ENCODE measurements at places on chromosomes 3 and 15.

GRCh38 chr3:117990627-117991026 lies 1044.0 kb downstream of the IGSF11 start:
- DNase-seq = no peak

DNA sequence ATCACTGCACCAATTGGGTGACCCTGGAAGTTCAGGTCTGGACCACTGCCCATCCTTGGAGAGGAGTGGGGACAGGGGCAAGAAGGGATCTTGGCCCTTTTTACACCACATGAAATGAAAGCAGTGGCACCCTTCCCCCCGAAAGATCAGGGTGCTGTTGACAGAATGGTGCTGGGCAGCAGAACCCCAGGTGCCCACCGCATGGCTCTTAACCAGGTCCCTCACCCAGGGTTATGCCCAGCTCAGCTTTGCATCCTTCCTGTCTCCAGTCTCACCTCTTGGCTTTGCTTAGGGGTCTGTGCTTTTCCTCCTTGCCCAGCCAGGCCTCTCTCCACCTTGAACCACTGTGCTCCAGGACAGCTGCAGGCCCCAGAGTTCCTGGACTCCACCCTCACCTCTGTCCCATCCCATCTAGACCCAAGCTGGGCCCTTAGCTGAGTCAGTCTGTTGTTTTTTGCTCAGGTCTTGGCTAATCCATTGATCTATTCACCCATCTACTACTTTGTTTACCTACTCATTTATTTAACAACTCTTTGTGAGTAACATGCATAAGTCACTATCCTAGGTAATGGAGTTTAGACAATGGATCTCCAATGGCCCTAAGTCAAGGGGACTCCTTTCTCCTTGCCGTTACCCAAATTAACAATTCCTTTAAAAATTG lies 77.1 kb upstream of the PRR23E start:
- DNase-seq = no peak

DNA sequence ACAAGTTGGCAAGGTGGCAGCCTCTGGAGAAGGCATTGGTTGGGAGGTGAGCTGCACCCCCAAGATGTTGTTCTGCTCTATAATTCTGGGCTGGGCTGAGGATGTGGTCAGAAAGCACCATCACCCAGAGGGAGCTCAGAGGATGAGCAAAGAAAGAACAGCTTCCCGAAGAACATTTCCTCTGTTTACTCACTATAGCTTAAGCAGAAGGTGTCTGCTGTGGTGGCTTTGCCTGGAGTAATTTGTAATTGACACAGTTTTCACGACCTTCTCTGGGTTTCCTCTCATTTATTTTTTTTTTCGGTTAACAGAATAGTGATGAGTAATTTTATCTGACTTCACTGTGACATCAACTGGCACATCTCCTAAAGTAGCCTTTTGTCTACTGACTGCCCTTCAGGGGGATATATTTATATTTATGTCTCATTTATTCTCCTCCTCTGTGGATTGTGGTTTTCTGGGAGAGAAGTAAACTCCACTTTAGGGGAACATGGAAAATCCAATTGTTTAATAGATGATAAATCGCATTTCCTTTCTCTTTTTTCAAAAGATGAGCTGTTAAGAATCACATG lies 49.5 kb upstream of the ABHD17C start:
- DNase-seq = no peak

DNA sequence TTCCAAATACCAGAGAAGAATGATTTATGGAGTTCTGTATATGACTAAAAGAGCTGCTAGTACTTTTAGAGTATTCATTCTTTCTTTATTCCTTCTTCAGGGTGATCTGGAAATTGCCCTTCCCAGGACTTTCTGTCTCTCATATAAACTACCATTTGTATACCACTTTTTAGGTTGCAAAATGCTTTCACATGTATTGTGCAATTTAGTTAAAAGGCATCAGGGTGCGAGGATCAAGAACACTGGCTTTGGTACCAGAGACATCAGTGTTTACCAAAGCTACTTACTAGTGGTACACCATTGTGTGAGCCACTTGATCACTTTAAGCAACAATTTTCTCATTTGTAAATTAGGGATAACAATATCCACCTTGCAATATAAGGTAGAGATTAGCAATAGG lies 251.4 kb downstream of the TIGIT start:
- no peak for DNase-seq

DNA sequence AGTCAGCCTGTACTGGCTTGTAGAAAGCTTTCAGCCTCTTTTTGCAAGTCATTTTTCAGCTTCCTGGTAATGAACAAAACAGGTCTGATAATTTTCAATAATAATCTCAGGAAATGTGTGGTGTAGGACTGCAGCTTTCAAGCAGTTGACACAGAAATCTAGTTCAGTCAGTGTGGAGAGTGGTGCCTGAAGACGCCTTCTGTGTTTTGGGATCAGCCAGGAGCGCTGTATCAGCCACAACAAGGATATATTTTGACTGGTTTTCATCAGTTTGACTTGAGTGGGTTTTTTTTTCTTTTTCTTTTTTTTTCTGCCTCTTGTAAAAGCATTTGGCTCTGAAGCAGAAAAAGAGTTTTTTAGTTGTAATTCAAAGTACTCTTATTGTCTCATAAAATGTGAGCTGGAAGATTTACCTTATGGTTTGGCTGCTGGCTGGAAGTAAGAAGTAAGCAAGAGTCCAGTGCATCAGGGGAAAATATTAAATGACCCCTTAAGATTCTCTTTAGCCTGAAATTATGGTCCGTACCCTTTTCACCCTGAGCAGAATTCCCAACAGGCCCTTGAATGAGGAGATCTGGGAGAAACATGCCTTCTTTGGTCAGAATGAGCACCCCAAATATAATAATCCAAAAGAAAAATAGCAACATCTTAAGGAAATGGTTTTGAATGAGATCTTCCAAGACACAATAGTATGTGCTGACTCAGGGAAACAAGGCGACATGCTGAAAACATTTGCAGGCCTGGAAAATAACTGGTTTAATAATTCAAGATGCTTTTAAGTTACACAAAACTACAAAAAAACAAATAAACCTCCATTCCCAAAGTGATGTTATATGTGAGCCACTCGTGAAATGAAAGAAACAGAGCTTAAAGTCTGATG lies 332.7 kb upstream of the ADAMTS9 start:
- DNase-seq = no peak

DNA sequence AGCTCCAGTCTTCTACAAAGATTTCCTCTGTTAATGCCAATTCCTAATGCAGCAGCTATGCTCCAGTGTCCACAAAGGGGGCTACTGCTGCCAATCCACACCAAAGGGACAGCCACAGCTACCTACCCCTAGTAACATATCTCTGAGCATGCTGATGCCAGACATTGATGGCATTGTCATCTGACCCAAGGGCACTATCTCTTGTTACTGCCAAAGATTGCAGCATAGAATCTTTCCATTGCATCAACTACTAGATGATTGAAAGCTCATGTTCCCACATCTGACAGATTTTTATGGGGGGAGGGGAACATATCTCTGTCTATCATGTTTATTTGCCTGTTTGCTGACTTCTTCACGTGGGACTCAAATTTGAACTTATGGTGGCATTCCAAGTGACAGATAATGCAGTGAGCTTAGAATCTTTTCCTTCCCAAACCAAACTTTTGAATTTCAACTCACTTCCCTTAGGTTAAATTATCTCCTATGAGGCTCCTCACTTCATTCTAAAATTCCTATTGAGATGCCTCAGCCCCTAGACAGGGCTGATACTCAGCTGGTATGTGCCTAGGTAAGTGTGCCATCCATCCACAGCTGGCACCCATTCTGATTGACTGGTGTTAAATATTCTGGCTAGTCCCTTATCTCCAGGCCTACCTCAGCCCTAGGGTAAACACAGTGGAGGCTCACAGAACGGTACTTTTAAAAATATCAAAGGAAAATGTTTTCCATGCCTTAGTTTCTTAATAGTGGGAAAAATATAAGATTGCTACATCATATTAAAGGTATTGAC lies 100.3 kb downstream of the STRIT1 start:
- DNase-seq = no peak

DNA sequence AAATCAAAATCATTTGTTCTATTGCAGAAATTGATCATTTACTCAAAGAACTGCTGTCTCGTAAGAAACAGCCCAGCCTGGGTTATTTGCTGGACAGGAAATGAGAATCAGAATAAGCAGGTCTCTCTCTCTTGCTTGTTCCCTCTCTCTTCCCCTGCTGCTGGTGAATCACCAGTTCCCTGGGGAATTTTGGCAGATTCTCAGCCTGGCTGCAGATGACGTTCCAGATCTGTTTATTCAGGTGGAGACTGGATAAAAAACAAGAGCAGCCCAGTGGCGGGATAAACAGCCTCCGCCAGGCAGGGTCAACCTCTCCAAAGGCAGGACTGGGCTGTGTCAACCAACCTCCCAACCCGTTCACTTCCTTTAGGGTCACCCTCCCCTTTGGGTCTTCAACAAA lies 72.1 kb downstream of the LRIG1 start:
- no peak for DNase-seq

DNA sequence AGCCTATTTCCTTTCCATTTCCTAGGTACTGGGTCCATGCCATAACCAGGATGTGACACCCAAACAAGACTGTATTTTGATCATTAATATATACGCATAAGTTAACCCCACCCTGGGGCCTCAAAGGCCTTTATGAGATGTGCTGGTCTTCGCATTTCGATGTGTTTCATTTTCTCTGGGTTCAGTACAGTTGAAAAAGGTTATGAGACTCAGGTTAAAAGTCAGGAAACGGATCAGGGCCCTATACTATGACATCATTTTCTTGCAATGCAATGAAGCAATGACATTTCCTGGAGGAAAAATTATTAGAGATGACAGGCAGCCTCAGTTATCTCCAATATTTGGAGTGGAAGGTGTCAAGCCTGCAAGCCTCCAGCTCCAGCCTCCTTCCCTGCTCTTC lies 31.7 kb downstream of the TMEM212 start:
- DNase-seq = no peak

GRCh38 chr3:11566916-11567315 lies 76.8 kb downstream of the VGLL4 start:
- DNase-seq = no peak

DNA sequence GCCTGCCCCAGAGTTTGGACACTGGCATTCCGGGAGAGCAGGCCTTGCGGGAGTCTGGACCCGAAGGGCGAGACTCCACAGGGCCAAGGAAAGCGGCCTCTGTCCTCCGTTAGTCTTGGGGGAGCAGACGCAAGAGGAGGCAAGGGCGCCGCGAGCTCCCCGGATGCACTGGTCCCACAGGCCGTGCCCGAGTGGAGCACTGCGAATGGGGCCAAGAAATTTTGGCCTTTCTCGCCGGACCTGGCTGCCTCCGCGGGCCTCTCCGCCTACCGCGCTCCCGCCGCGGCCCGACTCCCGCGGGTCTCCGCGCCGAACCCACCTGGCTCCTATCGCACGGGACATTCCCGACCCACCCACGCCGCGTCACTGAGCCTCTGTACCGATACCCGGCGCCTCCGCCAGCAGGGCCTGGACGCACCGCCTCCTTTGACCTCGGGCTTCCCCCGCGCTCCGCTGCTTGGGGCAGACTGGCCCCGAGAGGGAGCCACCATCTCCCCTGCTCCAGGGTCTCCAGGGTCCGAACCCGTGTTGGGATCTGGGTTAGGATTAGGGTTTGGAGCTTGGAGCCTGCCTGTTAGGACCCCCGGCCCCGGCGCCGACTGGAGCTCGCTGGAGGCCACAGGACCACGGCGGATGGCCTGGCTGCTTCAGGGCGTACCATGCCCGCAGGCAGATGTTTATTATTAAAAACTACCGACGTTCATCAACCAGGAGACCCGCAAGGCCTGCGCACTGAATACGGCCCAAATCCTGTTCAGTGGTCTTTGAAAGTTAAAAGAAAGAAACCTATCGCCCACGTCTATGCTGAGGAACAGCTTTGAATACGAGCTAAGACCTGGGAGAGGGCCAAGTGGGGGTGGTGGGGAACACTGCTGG lies 11.7 kb downstream of the SHOX2 start:
- no peak for DNase-seq
